ENCODE measurements at places on chromosomes 11 and 22.

DNA sequence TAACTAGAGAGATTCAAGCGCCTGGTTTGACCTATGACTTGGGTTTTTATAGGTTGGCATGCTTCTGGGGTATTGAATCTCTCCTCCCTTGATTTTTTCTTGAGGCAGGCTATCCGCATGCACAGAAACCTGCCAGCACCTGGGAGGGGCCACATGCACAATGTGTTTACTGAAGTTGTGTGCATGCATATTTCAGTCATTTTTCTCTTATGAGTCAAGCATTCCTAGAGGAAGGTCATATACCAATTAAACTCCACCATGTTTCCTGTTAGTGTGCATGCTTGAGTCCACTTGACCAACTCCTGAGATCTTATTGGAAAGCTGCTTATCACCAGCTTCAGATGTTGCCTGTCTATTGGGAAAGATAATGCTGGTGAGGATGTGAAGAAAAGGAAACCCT is 1718.4 kb downstream of the LRRC4C start:
- DNase-seq, result no peak

- DNase-seq, result no peak
Observed at GRCh38 chr22:26660961-26661578, 3.7 kb downstream of the MIAT start.

DNA sequence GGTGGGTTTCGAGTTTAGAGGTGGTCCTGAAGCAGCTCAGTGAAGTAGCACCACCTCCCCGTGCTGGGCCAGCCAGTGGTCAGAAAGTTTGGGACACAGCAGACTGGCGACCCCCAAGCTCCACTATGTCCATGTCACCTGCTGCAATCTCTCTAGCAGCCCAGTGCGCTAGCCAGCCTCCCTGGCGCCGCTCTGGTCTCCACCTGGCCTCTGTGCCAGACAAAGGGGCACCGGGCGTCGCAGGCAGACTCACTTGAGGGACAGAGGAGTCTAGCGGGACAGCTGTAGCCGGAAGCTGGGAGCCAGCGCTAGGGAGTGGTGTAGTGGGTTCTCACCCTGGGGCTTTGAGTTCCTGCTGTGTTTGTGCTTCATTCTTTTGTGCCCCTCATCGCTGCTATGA is 25.5 kb downstream of the MYBPC3 start:
- no peak for DNase-seq

DNA sequence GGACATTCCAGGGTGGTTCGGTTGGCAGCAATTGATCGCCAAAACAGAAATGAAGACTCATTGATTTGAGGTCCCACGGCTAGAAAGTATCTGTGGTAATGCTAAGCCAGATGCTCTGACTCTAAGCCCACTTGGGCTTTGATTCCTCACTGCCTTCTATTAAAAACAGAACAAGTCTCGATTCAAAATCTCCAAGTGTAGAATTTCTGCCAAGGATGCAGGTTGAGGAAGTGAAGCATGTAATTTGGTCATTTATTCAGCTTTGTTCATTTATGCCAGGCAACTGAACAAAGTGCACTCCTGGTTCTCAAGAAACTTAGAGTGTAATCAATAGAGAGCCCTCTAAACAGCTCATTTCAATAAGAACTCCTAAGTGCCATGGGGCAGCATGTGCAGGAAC is 2.3 kb upstream of the CEP295 start:
- DNase-seq, result no peak

- no peak for DNase-seq
Observed at GRCh38 chr11:111730871-111731591, 35.2 kb downstream of the PPP2R1B start.

DNA sequence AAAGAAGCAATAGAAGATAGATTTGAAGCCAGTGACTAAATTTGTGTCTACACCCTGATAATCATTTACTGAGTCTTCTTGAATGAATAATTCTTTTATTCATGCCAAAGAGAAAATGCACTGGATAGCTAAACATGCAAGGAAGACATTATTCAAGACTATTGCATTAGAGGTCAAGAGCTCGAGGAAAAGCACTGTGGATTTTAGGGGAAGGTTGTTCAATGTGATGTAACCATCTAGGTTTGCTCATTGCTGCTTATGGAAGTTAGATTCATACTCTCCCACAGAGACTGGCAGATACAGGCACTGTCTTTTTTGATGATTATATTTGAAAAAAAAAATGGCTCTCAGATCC is 682.1 kb downstream of the KCNA4 start:
- DNase-seq, result no peak

DNA sequence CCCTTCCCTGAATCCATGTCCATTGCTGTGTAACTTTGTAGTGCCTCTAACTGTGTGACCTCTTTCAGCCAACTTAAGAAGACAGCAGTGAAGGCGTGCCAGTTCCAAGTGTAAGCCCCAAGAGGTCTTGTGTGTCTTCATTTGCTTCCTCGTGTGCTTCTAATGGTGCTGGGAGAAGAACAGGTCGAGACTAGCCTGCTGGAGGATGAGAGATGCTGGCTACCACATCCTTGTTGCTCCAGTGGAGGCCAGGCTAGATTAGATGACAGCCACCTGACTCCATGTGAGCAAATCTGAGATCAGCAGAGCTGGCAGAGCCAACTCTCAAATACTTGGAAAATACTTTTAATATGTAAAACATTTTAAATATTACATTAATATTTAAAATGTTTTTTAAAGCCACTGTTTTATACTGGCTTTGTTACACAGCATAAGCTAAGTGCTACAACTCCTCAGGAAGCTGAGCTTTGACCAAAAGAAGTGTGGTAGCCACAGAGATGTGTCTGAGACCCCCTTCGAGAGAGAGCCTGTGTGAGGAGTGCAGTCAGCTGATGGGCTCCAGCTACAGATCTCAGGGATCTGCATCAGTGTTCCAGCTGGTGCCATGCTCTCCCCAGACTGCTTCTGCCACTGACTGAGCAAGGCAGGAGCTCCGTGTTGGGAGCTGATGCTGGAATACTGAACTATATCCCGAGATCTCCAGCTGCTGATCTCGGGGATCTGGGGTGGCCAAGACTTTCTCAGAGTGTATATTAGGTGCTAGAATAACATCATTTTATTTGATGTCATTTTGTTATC is 8.9 kb downstream of the KCNJ11 start:
- no peak for DNase-seq

DNA sequence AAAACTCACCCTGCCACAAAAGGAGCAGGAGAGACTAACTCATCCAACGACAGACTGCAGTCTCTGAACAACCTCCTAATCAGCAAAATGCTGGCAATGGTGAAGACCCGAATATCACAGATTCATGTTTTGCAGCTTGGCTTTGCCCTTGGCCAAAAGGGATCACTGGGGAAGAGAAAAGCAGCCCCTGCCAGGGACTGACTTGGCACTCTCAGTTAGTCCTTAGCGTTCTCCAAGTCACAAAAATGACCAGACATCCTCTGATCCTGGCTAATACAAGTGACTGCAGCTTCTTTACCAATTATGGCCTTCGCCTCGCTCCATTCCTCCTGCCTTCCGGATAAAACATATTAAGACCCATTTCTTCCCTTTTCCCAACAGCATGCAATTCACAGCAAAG is 22.4 kb upstream of the CHST1 start:
- no peak for DNase-seq

- no peak for DNase-seq
Observed at GRCh38 chr11:79492008-79492407, 51.2 kb upstream of the TENM4 start.

DNA sequence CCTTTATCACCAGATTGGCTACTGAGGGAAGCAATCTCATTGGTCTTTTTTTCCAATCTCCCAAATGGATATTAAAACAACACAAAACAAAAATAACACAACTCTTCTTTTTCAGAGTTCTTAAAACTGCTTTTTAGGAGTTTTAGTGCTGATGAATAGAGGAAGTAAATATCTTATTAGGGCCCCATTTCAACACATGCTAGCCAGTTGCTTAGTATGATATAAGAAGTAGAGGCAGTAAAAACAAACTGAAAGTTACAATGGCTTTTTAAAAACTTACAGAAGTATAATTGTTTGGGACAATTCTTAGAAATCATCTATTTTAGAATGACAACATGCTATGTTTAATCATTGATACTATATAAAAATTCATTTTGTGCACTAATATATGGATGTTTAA is 3.4 kb downstream of the C11orf71 start:
- DNase-seq, result no peak

- no peak for DNase-seq
Observed at GRCh38 chr22:27008454-27008853, 351.1 kb downstream of the MIAT start.

DNA sequence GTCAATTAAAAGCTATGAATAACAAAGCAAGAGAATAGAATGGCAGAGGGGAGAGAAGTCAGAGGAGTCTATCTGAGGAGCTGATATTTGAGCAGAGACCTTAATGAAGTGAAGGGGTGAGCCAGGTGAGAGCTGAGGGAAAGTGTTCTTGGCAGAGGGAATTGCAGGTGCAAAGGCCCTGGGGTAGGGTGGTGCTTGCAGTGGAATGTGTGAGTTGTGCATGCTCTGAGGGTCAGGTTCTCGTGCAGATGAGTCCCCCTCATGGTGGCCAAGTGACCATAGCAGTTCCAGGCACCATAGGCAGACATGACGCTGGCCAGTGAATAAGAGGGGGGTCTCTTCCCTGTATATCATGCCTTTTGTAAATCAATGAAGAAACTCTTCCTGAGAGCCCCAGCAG is 58.9 kb upstream of the ALX4 start:
- no peak for DNase-seq

- no peak for DNase-seq
Observed at GRCh38 chr22:24436553-24436952, 9.2 kb downstream of the ADORA2A start.

DNA sequence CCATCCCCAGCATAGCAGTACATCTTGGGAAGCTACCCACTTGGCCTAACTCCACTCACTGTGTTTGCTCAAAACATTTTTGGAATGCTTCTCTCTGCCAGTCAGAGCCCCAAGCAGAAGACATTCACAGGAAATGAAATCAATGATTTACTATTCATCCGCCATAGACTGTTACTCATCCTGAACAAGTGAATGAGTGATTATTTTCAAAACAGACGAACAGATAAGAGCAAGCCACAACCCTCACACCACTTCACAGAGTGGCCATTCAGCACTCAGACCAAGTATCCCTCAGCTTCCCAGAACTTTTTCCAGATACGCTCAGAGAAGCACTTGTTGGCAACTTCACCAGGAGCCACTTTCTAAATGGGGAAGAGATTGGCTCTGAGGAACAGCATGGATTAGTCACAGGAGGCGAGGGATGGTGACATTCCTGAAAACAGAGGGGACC is 13.0 kb upstream of the UBASH3B start:
- no peak for DNase-seq

- DNase-seq, result no peak
Observed at GRCh38 chr22:45424241-45424731, 10.8 kb downstream of the RIBC2 start.

- DNase-seq, result no peak
Observed at GRCh38 chr11:35138606-35138942, 397 bp upstream of the CD44 start.

DNA sequence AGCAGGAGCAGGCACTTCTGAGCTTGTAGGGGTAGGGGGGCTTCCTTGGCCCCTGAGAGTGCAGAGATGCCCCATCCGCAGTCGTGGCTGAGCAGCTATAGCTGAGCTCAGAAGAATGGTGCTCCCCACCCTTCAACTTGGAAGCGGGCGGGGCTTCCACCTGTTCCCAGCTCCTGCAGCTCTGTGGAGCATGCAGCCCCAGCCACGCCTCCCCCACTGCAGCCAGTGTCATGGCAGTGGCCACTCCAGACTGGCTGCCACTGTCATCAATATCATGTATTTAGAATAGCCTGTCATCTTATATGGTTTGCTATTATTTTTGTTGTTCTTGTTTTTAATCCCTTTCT is 213.1 kb downstream of the LRRC4C start:
- DNase-seq, result no peak

DNA sequence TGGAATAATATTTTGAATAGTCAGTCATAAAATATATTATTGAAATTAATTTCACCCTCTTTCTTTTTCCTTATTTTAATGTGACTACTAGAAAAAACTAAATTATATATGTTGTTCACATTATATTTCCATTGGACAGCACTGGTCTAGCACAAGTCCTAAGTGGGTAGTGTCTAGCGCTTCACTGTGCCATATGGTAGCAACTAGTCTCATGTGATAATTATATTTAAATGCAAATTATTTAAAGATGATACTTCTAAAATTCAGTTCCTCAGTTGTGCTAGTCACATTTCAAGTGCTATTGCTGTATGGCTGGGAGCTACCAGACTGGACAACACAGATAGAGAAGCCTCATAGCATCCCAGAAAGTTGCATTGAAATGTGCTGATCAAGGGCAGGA is 19.1 kb upstream of the LDLRAD3 start:
- DNase-seq, result no peak

DNA sequence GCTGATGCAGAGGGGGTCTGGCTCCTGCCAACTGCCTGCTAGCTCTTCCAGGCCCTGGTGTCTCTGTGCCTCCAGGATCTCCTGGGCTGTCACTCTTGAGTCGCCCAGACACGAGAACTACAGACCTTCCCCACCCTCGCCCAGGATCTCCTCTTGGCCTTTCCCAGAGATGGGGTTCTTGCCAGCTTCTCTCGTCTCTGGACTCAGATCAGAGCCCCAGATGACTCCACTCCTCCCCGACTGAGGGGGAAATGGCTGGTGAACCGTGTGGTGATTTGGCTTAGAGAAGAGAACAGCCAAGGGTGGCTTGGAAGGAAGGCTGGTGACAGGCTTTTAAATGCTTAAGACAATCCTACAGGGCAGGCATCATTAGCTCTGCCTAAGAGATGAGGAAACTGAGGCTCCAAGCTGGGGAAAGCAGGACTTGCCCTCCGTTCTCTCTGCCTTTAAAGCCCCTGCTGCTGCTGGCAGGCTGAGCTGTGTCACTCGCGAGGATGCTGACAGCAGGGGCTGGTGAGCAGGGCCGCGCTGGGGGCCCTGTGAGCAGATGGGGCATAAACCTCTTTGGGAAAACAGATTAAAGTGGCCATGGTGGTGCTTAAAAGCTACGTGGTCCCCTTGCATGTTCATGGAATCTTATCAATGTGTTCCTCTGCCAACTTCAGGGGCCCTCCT is 90.3 kb upstream of the THY1 start:
- no peak for DNase-seq

GRCh38 chr22:28441720-28442263 is 237.8 kb downstream of the TTC28 start:
- no peak for DNase-seq

- DNase-seq, result no peak
Observed at GRCh38 chr11:69057236-69057635, 8.5 kb downstream of the TPCN2 start.

DNA sequence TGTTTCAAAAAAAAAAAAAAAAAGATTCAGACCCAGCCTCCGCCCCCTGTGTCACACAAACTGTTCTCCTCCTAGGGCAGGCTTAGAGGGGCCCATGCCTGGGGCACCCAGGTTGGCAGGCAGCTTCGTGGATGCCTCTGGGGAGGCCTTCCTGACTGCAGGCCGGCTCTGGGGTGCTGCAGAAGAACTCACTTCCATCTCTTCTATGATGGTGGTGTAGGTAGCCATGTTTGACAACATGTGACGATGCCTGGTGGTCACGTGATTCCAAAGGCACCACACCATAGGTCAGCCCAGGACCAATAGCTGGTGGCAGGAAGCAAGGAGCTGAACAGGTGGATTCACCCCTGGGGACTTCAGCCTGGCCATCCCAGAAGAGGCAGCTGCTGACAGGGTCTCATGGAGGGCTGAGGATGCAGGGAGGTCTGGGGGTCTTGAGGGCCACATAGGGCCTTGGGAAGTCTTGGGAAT is 24.1 kb upstream of the CELSR1 start:
- no peak for DNase-seq

GRCh38 chr22:44574640-44575380 is 76.8 kb upstream of the RTL6 start:
- no peak for DNase-seq

- no peak for DNase-seq
Observed at GRCh38 chr11:116278076-116278475, 494.7 kb downstream of the BUD13 start.

GRCh38 chr22:30876221-30876751 is 92.3 kb downstream of the MORC2 start:
- no peak for DNase-seq

All from stimulated activated CD4-positive, alpha-beta T cell treated with anti-CD3 and anti-CD28 coated beads, Interleukin-2, amount 100 ng/mL, for 48 hours (primary cell).